ENCODE measurements at places on chromosomes 4 and X. TPM values are rescaled to one million over a fixed set of nuclear protein-coding genes. Genes with fewer than 3 reads are reported as not detected.
A peak's percentile ranks its signal among the peaks of the same experiment; 100 is the strongest.

CCNB3 gene
- 10.9 TPM for total RNA-seq

PABPC1L2B gene
- not detected for total RNA-seq

DCHS2 gene
- 13.6 TPM for total RNA-seq

SNCA gene
- total RNA-seq = 17.7 TPM

DNA sequence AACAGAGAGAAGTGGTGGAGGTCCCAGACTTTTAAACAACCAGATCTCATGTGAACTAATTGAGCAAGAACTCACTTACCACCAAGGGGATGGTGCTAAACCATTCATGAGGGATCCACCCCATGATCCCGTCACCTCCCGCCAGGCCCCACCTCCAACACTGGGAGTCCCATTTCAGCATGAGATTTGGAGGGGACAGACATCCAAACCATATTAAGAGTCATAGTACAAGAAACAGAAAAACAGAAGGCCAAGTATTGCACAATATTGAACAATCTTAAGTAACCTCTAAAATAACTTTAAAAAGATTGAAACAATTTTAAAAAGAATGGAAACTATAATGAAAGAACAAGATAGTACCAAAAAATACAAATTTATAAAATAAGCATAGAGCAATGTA lies 110.0 kb downstream of the CBR4 start:
- no peak for DNase-seq

- DNase-seq = no peak
These were observed 2480.2 kb downstream of the PCDH7 start for GRCh38 chr4:33200377-33200776.

GRCh38 chr4:139556724-139557555 lies 921 bp upstream of the SETD7 start:
- peak; percentile 91 for DNase-seq

DNA sequence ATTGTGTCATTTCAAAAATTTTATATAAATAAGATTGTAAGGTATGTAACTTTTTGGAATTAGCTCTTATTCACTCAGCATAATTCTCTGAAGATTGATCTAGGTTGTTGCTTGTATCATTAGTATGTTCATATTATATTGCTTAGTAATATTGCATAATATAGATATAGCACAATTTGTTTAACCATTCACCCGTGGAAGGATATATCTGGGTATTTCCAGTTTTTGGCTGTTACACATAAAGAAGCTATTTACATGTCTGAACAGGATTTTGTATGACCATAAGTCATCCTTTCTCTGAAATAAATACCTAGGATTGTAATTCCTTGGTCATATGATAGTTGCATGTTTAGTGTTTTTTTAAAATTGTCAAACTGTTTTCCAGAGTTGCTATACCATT lies 82.5 kb downstream of the CPEB2 start:
- no peak for DNase-seq
